ENCODE measurements at places on chromosomes 5 and 9.
A peak's percentile ranks its signal among the peaks of the same experiment; 100 is the strongest.

GRCh38 chr5:126809916-126810315 is 33.0 kb downstream of the LMNB1 start:
- DNase-seq: peak; percentile 14

DNA sequence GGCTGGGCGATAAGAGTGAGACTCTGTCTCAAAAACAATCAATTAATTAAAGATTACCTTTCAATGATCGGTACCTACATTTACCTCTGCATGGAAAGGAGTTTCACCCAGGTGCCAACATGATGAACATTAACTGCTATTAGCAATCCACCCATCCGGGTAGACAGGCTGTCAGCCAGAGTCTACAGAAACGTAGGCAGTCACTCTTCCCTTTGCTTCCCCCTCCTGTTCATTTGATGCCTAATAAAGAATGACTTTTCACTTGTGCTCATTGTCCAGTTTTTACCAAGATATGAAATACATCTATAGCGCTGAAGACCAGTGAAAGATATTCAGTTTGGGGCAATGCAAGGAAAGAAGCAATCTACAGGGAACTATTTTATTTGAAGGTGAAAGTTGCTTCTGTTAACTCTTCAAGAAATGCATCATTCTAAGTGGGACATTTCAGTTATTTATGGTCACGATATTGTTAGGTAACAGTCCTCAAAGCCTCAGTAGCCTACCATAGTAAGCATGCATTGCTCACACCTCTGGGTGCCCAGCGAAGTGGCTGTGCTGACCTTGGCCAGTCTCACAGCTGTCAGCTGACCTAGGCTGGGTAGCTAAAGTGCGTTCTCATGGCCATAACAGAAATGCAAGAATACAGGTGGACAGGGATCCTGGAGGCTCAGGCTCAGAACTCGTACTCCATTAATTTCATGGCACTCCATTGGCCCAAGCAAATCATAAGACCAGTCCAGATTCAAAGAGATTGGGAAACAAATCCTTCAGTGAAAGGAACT is 87.2 kb upstream of the DMRT1 start:
- no peak for DNase-seq

GRCh38 chr9:37066139-37066725 is 32.2 kb upstream of the PAX5 start:
- peak; percentile 55 for DNase-seq

GRCh38 chr5:167905919-167906853 is 385.3 kb upstream of the WWC1 start:
- no peak for DNase-seq

DNA sequence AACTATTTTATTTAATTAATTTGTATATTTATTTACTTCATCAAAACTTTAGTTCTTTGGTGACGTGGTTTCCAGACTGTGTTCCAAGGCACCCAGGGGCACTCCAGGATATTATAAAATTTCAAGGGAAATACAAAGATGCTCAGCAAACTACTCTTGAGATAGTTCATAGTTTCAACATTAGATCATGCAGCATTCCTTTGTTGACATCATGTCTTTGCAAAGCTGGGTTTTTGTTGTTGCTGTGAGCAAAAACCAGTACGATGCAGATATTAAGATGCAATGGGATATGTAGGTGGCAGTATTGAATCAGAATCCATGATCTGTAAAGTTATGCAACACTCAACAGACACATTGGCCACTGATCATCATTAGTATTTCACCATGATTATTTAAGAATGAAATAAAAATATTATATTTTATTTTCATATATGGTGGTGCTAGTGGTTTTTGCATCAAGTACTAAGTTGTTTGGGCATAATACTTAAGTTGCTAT is 219.7 kb downstream of the ADCY2 start:
- no peak for DNase-seq

DNA sequence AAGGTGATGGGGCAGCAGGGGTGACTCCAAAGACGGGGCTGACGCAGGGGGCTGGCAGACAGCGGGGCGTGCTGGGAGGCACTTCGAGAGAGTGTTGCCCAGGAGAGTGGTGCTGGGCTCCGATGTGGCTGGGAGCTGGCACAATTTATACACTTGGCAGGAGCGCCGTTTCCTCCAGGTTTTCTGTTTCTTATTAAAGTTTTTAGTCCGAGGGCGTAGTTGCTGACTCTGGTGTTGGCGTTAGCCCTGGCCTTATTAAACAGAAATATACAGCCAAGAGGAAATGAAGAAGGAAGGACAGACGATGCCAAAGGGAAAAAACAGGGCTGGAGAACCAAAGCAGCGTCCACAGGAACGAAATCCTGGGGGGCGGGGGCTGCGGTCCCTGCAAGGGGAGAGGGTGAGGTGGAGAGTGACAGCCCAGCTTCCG is 139.6 kb upstream of the PHYKPL start:
- no peak for DNase-seq

- DNase-seq: no peak
Observed at GRCh38 chr9:38347271-38347671, 45.2 kb upstream of the ALDH1B1 start.

DNA sequence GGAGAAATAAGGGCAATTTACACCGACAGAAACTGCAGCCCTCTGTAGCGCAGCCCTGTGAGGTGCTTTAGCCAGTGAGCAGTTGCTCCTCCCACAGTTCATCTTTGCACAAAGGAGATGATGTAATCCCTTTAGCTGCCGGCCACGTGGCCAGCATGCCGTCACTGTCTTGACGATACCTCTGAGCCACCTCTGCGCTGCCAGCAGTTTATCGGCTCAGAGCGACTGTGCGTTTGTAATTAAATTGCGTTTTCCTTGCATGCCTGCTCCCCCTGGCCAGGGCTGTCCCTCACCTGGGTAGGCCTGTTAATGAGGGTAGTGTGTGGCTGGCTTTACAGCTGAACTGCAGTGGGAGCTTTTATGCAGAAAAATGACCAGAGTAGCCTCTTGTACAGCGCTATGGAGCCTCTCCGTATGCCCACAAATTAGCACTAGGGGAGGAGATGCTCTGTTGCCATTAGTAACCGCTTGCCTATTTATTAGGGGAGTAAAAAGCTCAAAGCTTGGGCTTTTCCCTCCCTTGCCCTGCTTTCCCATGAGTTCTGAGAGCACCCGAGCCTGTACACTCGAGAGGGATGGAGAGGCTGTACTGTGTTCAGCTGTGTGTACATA is 107.0 kb downstream of the TRIO start:
- DNase-seq: no peak

- DNase-seq: no peak
Observed at GRCh38 chr9:34400275-34400674, 23.6 kb upstream of the MYORG start.

- no peak for DNase-seq
Observed at GRCh38 chr9:88387036-88387551, 1.1 kb upstream of the SPIN1 start.

- no peak for DNase-seq
Observed at GRCh38 chr5:87347272-87347671, 65.5 kb downstream of the CCNH start.

DNA sequence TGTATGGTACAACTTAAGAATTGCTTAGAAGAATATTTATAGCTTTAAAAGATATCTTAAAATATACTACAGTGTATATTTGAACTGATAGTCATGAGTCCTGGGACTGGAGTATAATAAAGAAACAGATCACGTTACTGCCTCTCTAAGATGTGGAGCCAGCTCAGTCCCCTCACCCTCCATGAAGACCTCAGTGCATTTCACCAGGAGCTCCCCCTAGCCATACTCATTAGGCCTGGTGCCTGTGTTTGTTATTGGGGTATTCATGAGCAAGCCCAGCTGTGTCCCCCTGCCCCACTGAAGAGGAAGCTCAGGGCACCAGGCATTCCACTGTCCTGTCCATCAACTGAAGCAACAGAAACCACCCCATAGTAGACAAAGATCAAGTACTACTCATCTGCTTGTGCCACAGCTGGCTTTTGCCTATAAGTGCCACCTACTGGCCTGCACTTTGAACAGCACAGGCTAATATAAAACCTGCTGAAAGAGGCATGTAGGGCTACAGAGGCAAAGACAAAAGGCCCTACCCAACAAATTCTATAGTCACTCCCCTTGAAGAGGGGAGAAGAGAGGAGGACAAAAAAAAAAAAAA is 850.2 kb upstream of the NUDT12 start:
- DNase-seq: peak; percentile 27

DNA sequence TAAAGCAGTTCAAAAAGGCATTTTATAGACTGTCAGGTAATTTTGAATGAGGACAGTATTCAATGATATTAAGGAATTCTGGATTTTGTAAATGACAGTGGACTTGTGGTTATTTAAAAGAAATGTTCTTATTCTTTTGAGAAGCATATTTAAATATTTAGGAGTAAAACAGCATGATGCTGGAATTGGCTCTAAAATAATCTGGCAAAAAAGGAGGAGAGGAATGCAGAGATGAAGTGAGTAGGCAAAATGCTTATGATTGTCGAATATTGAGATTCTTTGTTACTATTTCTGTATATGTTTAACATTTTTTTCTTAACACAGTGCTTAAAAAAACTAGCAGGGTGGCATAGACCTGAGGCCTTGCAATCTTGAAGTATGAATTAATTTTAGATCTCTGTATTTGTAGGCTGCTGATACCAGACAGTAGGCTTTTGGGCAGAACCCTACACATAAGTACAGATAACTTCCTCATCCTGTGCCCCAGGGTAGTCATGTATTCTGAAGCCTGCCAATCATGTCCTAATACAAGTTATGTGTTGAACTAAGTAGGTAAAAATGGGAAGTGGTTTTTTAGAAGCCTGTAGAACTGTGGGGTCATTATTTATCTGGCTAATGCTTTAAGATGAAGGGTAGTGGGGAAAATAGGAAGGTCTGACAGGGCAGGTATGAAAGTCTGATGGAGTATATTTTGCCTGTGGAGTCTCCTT is 9.4 kb downstream of the CD180 start:
- DNase-seq: peak; percentile 60

DNA sequence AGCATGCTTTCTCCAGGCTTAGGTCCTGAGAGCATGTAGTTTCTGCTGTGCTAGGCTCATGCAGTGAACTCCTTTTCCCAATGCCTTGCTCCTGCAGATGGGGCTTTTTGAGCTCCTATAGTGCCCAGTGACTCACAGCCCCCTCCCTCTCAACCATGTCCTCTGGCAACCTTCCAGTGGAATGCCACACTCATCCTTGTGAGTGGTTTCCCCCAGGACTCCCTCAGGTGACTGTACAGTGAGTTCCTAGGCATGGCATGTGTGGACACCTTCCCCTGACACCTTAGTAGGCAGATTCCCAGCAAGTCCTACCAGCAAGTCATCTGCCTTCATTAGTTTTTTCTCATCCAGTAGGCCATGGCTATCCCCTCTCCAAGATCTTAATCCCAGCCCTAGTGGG is 72.4 kb upstream of the CXCL14 start:
- DNase-seq: no peak

DNA sequence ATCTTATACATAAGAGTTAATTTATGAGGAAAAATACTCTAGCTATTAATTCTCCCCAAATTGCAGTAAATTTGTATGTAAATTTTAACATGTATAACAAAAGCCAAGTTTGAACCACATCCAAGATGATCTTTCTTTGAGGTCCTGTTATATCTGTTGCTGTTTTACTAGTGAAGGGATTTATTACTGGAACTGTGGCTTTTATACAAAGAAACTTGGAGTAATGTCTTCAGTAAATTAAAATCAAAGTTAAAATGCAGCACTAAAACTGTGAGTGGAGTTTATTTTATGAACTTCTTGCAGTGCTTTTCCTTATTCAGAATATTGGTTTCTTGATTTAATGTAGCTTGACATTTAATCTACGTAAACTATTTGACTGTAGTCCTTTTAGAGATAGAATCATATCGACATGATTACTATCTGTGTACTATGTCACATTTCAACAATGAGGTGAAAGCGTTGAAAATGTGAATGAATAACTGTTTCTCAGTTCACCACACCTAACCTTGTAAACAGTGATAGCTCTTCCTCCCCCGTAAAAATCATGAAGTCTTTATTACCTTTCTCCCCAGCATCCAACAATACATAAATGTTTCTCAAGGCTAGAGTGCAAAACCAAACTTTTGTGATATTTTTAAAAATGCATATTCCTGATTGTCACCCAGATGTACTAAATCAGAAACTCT is 53.2 kb upstream of the ISOC1 start:
- DNase-seq: no peak

GRCh38 chr5:169411786-169412430 is 111.0 kb upstream of the SLIT3 start:
- no peak for DNase-seq

DNA sequence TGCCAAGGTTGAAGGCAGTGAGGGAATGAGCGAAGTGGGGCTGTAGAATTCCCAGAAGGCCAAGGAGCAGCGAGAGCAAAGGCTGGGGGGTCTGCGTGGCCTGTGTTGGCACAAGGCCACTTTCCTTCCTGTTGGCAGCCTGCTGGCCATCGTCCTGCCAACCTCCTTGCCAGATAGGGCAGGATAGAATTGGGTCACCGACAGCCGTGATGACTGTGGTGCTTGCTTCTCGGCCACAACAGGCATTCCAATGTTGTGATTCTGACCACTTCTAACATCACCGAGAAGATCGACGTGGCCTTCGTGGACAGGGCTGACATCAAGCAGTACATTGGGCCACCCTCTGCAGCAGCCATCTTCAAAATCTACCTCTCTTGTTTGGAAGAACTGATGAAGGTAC is 18.9 kb downstream of the TRIP13 start:
- DNase-seq: no peak

DNA sequence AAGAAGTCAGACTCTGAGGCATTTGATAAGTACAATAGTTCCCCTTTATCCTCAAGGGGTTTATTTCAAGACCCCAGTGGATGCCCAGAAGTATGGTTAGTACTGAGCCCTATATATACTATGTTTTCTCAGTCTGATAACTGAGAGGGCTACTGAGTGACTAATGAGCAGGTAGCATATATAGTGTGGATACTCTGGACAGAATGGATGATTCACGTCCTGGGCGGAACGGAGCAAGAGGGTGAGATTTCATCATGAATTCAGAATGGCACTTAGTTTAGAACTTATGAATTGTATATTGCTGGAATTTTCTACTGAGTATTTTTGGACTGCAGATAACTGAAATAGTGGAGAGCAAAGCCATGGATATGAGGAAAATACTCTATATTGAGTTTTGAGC is 457.6 kb downstream of the PLK2 start:
- DNase-seq: no peak

GRCh38 chr5:1437226-1437829 is 7.9 kb downstream of the SLC6A3 start:
- no peak for DNase-seq

GRCh38 chr5:60410427-60410826 is 289.5 kb downstream of the DEPDC1B start:
- DNase-seq: no peak

- no peak for DNase-seq
Observed at GRCh38 chr5:156181656-156182055, 145.3 kb upstream of the SGCD start.

GRCh38 chr5:132069561-132069960 is 4.0 kb upstream of the CSF2 start:
- DNase-seq: peak; percentile 62
